ENCODE measurements at places on chromosomes 7 and 10.

DNA sequence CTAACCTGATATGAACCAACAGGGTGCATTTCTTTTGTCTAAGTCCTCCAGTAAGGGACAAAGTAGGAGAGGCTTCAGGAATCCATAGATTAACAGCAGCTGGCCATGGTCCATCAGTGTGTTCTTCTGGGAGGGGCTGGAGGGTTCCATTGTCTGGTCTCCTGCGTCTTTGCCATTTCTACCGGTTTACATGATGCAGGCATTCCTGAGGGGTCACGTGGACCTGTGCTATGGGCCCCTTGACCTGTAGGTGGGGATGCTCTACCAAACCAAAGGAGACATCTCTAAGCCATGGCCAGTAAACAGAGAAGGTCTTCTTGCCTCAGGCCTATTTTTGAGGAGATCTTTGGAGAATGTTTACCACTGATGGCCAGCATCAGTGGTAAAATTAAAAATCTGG, 28.7 kb upstream of the HABP2 start:
- DNase-seq, result no peak

DNA sequence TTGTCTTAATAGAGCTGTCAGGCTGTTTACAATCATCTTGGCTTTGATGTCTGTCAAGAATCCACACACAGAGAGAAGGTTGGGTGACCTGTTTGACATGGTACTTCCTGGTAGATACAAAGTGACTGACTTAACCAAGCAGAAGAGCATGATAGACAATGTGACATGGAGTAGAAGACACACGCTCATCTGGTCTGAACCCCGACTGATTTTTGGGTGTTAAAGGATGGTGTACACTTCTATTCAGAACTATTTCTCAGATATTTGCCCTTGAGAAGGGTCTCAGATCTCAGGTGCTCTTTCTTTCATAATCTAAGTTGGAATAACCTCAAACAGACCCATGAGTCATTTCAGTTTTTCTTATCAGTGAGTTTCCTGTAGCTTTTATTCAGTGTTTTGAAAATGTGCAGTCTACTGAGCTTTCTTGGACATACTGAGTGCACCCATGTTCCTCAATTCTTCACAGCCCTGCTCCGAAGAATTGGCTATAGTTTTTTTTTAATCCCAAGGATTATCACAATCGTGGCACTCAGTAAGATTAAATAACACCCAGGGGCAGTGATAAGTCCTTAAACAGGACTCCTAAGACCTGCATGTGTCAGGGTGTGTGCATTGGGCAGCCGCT, 46.4 kb upstream of the NXPH1 start:
- no peak for DNase-seq

DNA sequence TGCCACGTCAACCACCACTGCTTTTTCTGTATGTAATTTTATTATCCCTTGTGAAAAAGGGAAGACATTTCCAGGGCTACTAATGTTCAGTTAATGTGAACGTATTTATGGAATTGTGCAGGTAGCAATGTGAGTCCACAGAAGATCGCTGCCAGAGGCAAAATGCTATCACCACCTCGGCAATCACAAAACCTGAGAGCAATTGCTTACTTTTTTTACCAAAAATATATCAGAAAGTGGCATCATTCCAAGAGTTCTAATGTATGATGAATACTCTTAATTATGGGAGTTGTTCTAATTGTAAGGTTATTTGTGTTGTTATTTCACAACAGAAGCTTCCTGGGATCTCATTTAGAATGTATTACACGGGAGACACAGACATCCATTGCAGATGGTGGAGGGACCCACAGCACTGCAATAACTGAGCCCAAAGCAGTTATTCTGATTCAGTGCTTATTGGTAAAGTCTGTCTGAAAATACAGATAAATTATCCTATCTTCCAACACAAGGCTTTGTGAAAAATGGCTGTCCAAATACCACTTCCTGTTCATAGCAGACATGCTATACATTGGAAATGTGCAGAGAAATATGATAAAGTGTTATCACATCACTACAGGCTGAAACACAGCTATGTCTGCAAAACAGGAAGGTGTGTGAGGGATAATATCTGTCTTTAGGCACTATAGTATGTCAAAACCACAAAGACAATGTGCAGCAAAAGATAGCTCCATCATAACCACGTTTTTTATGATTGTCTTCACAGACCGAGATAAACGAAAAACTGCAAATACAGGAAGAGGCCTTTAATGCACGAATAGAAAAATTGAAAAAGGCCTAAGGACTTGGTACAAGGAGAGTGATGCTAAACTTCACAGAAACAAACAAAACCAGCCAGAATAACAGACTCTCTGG, 102.7 kb downstream of the CABCOCO1 start:
- DNase-seq, result no peak

DNA sequence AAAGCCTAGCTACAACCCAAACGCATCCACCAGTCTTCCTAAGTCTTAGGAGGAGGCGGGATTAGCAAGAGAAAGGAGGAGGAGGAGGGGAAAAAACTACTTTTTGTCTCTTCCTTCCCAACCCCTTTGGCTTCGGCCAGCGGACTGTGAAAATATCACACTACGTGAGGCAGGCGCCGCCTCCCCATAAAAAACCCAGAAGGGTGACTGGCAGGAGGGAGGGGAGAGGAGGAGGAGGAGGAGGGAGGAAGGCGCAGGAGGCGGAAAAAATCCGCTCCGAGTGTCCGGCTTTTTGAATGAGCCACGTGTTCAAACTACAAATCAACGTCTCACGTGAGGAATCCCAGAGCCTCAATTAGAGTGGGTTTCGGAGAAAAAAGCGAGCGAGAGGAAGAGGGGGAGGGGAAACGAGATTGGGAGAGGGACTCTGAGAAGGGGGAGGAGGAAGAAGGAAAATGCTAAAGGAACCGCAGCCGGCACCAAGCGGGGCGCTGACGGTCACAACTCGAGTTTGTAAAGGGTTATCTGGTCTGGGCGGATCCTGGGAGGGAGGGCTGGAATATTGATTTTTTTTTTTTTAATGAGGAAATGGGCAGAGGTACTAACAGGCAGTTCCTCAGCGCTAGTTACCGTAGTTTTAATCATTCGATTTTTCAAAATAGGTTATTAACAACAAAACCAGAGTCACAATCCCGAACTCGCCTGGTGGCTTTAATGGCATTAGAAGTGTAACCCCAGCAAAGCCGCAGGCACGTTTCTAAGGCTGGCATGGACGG, at the start of gene IGF2BP3:
Gene IGF2BP3 (minus strand): TSS at position 162 of the 776 bp plus-strand sequence. CDS start 381 bp downstream, outside the sequence.
- no peak for DNase-seq

- no peak for DNase-seq
These were observed 9.7 kb downstream of the DYNC1I1 start for GRCh38 chr7:95781961-95782586.

- DNase-seq, result no peak
These were observed 54.9 kb downstream of the FAM204A start for GRCh38 chr10:118287076-118287806.

DNA sequence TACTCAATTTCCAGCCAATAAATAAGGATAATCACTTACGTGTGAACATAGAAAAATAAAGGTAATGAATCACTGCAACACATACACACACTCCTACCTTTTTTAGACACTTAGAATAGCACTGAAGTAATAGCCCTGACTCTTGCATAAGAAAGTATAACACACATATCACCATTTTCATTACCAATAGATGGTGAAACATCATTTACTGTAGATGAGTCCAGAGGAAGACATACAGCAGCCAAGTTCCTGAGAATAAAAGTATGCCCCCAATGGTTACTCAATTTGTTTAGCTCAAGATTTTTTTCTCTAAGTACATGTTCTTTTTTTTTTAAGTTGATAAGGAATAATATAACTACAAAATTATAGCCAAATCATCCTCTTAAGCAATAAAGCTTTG, 316.3 kb downstream of the PARD3 start:
- DNase-seq, result no peak

DNA sequence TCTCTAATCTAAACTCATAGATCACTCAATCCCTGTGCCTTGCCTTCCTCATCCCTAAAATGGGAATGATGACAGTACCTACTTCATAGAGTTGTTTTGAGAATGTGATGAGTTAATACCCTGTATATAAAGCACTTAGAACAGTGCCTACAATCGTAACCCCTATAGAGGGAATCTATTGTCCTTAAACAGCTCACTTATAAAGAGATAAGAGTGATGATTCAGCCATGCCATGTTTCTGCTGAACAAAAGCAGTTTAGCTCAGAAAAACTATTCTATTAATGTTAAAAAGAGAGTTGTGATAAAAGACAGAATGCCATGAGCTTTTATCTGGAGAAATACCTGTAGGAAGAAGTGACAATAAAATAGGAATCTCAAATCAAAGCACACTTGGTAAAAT, 63.6 kb downstream of the CUBN start:
- no peak for DNase-seq

DNA sequence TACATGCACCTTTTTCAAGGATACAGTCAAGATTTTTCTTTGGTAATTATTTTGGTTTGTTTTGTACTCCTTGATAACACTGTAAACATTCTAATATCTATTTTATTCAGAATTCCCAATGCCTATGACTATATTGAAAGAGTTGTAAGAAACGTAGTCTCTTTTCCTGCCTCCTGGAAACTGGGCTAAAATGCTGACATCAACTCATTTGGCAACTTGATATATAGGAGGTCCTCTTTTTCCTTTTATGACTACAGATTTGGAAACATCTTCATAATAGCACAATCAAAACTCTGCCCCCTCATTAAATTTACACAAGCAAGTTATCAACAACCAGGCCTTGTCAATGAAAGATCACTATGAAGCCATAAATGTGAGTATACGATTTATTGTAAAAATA, 422.3 kb upstream of the PCDH15 start:
- DNase-seq, result no peak

All from T-cell (primary cell).